ENCODE measurements at places on chromosomes 6 and 20.

DNA sequence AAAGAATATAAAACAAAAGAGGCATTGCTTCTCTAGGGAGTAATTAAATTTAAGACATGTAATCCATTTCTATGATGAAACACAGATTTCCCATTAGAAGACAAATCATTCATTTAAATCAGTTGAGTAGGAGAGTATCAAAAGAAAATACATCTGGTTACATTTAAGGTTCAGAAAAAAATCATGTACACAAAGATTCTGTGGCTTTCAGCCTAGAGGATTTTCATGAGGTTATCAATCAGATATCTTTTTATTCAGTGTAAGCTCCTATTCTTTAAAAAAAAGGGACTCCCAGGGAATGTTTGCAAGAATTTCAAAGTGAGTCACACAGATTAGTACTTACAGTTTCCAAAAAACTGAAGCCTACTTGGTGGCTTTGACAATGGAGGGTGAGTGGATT, 24.9 kb downstream of the COL21A1 start:
- H3K27ac ChIP-seq: peak overlapping the region; percentile 49
- H3K27me3 ChIP-seq: no peaks in the 10 kb centered on the region
- H3K36me3 ChIP-seq: no peaks in the 10 kb centered on the region
- H3K4me3 ChIP-seq: no peak overlapping the region

GRCh38 chr6:165231581-165232561, 77.5 kb downstream of the C6orf118 start:
- peak; percentile 53 for DNase-seq
- no peak overlapping the region for H3K4me3 ChIP-seq
- no peak overlapping the region for H3K27ac ChIP-seq
- H3K36me3 ChIP-seq: no peaks in the 10 kb centered on the region
- H3K4me1 ChIP-seq: no peaks in the 10 kb centered on the region
- no peaks in the 10 kb centered on the region for H3K27me3 ChIP-seq

GRCh38 chr20:15814911-15815310, 758.3 kb downstream of the KIF16B start:
- no peaks in the 10 kb centered on the region for H3K27me3 ChIP-seq
- no peaks in the 10 kb centered on the region for H3K4me1 ChIP-seq
- H3K4me3 ChIP-seq: no peak overlapping the region
- H3K36me3 ChIP-seq: no peaks in the 10 kb centered on the region
- DNase-seq: no peak

GRCh38 chr6:99241905-99242534, 107.5 kb downstream of the FAXC start:
- H3K36me3 ChIP-seq: no peaks in the 10 kb centered on the region
- H3K4me3 ChIP-seq: no peak overlapping the region
- H3K4me1 ChIP-seq: no peaks in the 10 kb centered on the region
- DNase-seq: peak; percentile 53

GRCh38 chr6:165219629-165220028, 89.8 kb downstream of the C6orf118 start:
- no peak overlapping the region for H3K27ac ChIP-seq
- DNase-seq: no peak
- H3K4me1 ChIP-seq: no peaks in the 10 kb centered on the region
- peaks cover 3% of the 10 kb centered on the region for H3K27me3 ChIP-seq
- H3K4me3 ChIP-seq: no peak overlapping the region

GRCh38 chr6:2853769-2854395, 12.2 kb upstream of the SERPINB1 start:
- H3K4me1 ChIP-seq: peaks cover 46% of the 10 kb centered on the region
- peak; percentile 96 for DNase-seq
- peak overlapping the region; percentile 39 for H3K4me3 ChIP-seq
- peak overlapping the region; percentile 96 for H3K27ac ChIP-seq
- no peaks in the 10 kb centered on the region for H3K36me3 ChIP-seq
- H3K27me3 ChIP-seq: no peaks in the 10 kb centered on the region

DNA sequence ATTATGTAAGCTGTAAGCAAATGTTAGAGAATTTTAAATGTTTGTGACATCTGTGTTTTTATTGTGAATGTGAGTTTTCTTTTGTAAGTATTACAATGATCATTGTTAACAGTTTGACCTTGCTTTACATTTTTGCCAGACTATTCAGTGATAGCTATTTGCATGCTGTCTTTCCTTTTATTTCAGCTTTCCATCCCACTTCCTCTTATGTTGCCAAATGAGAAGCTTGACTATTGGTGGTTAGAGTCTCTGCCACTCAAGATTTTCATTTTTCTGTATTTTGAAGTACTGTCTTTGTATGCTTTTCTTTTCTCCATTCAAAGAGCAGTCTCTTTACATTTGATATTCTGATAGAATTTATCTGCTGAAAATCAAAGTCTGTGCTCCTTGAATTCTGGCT, 104.1 kb downstream of the PRIM2 start:
- no peak overlapping the region for H3K27ac ChIP-seq
- H3K4me1 ChIP-seq: peaks cover 5% of the 10 kb centered on the region

DNA sequence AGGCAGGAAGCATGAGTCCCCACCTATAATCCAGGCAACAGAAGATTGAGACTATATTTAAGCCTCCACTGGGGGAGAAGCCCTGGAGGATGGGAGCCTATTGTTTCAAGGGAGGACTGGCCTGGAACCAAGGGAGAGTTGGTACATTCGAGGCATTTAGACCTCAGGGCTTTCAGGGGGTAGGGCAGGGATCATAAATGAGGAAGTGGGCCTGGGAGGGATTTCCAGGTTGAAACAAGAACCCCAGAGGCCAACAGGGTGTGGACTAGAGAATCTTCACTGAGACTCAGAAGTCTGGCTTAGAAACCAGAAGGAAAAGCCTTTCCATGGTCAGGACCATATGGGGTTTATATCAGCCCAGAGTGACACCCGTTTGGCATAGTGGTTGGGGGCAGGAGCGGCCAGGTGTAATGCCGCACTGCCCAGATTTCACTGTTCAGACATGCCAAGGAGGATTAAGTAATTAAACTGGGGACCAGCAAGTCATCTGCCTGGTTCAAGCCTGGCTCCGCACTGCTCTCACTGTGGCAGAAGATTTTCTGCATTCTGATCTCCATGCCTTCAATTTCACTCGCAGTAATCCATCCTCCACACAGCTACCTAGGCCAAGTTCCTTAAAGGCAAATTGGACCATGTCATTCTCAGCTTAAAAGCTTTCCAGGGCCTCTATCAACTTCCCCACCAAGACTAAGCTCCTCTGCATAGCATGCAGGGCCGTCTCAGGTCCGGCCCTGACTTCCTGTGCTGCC, 17.8 kb downstream of the LRFN2 start:
- DNase-seq: peak; percentile 58
- H3K4me1 ChIP-seq: peaks cover 73% of the 10 kb centered on the region
- no peaks in the 10 kb centered on the region for H3K27me3 ChIP-seq
- H3K27ac ChIP-seq: peak overlapping the region; percentile 99

GRCh38 chr6:5184218-5184617, 76.5 kb downstream of the LYRM4 start:
- DNase-seq: no peak
- no peak overlapping the region for H3K4me3 ChIP-seq
- peaks cover 3% of the 10 kb centered on the region for H3K4me1 ChIP-seq
- H3K36me3 ChIP-seq: no peaks in the 10 kb centered on the region

- DNase-seq: no peak
- H3K27me3 ChIP-seq: no peaks in the 10 kb centered on the region
- no peak overlapping the region for H3K4me3 ChIP-seq
- H3K27ac ChIP-seq: no peak overlapping the region
- H3K36me3 ChIP-seq: no peaks in the 10 kb centered on the region
Measured at GRCh38 chr6:144477856-144478255, 192.7 kb downstream of the UTRN start.

DNA sequence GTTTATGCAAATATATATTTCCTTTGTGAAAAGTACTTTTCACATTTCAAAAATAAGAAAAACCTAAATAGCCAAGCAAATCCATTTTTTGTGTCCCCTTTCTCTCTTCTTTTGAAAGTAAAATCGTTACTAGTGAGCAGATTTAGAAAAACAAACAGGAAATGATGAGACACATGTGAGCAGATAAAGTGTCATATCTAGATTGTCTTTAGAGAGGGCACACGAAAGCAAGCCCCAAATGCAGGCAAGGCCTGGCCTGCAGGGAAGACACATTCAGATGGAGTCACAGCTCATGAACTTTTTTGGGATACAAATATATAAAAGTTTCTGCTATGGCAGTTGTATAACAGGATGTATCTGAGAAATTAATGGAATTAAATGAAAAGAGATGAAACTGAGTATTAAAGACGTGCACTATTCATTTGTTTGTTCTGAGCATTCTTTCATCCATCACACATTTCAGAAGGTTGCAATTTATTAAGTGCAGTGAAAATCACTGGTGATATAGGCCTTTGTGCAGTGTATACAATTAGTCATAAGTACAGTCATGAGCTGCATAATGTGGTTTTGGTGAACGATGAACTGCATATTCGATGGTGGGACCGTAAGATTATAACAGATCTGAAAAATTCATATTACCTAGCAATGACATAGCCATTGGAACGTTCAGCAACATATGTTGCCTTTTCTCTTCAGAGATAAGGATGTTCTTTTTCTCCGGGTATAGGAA, 101.4 kb downstream of the PACRG start:
- H3K27ac ChIP-seq: no peak overlapping the region
- no peak overlapping the region for H3K4me3 ChIP-seq
- no peaks in the 10 kb centered on the region for H3K36me3 ChIP-seq
- no peaks in the 10 kb centered on the region for H3K4me1 ChIP-seq

GRCh38 chr6:20566109-20566508, 31.9 kb downstream of the CDKAL1 start:
- H3K36me3 ChIP-seq: no peaks in the 10 kb centered on the region
- peaks cover 37% of the 10 kb centered on the region for H3K4me1 ChIP-seq
- H3K27me3 ChIP-seq: no peaks in the 10 kb centered on the region
- H3K27ac ChIP-seq: no peak overlapping the region

GRCh38 chr6:98764373-98764911, 69.9 kb upstream of the POU3F2 start:
- no peaks in the 10 kb centered on the region for H3K36me3 ChIP-seq
- peak overlapping the region; percentile 19 for H3K4me3 ChIP-seq
- no peaks in the 10 kb centered on the region for H3K4me1 ChIP-seq
- no peaks in the 10 kb centered on the region for H3K27me3 ChIP-seq
- H3K27ac ChIP-seq: no peak overlapping the region
- DNase-seq: no peak

GRCh38 chr20:20024942-20025341, 7.8 kb downstream of the NAA20 start:
- H3K4me1 ChIP-seq: no peaks in the 10 kb centered on the region
- no peak overlapping the region for H3K4me3 ChIP-seq
- DNase-seq: no peak
- H3K27me3 ChIP-seq: no peaks in the 10 kb centered on the region

- no peak overlapping the region for H3K4me3 ChIP-seq
- H3K27ac ChIP-seq: no peak overlapping the region
- no peaks in the 10 kb centered on the region for H3K4me1 ChIP-seq
- no peaks in the 10 kb centered on the region for H3K27me3 ChIP-seq
Measured at GRCh38 chr6:150243620-150244314, 100.9 kb downstream of the PPP1R14C start.

DNA sequence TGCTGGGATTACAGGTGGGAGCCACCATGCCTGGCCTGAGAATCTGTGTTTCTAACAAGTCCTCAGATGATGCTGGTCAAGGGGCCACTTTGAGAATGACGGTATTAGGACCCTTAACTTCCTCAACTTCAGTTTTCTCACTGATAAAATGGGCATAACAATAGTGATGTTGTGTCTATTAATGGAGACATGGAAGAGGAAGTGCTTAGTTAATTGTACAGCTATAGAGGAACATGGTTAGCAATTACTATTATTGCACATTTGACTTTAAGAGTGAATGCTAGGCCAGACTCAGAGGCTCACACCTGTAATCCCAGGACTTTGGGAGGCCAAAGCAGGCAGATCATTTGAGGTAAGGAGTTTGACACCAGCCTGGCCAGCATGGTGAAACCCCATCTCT, 12.7 kb downstream of the DPPA5 start:
- H3K36me3 ChIP-seq: no peaks in the 10 kb centered on the region
- no peak overlapping the region for H3K27ac ChIP-seq
- H3K4me1 ChIP-seq: no peaks in the 10 kb centered on the region
- H3K4me3 ChIP-seq: no peak overlapping the region
- no peaks in the 10 kb centered on the region for H3K27me3 ChIP-seq

GRCh38 chr6:76330031-76330430, 257.6 kb upstream of the IMPG1 start:
- no peak overlapping the region for H3K27ac ChIP-seq
- no peaks in the 10 kb centered on the region for H3K36me3 ChIP-seq
- no peaks in the 10 kb centered on the region for H3K4me1 ChIP-seq
- no peak for DNase-seq

- no peak overlapping the region for H3K4me3 ChIP-seq
- peak; percentile 49 for DNase-seq
- no peak overlapping the region for H3K27ac ChIP-seq
- no peaks in the 10 kb centered on the region for H3K27me3 ChIP-seq
- H3K4me1 ChIP-seq: peaks cover 59% of the 10 kb centered on the region
- no peaks in the 10 kb centered on the region for H3K36me3 ChIP-seq
Measured at GRCh38 chr6:125793280-125793679, 2.5 kb downstream of the NCOA7 start.

GRCh38 chr20:60751826-60752225, 500.2 kb upstream of the CDH4 start:
- H3K27me3 ChIP-seq: no peaks in the 10 kb centered on the region
- no peak for DNase-seq
- no peak overlapping the region for H3K4me3 ChIP-seq
- H3K4me1 ChIP-seq: no peaks in the 10 kb centered on the region

DNA sequence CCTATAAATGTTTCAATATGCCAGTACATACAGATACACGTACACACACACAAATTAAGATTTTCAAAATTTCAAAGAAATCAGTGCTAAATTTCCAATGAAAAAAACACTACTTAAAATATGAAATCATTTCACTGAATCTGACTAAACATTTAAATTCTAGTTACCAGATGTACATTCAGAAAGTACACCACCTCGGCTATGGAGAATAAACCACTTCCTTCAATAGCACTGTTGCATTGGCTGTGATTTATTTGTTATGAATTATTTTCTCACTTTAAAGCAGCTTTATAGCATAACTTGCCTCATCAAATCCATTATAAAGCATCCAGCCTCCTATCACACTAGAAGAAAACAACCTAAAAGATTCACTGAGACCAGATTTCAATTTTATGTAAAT, 36.6 kb downstream of the HBS1L start:
- H3K4me1 ChIP-seq: peaks cover 10% of the 10 kb centered on the region
- H3K4me3 ChIP-seq: no peak overlapping the region
- DNase-seq: no peak
- no peak overlapping the region for H3K27ac ChIP-seq

DNA sequence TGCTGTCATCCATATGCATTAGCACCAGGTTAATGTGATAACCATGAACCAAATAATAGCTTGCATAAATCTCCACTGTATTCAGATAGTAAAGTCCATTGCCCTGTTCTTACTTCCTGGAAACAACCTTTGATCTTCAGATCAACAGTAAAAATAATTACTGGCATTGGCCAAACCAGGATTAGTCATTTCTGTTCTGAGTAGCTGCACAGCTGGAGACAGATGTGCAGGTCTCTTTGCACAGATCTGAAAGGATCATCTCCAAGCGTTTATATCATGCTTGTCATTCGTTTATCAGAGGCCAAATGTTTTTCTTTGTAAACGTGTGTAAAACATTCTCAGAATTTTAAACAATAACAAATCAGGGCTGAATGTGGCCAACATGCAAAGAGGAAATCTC, 134.4 kb upstream of the HMGCLL1 start:
- no peak overlapping the region for H3K27ac ChIP-seq
- H3K36me3 ChIP-seq: no peaks in the 10 kb centered on the region
- DNase-seq: peak; percentile 17
- H3K4me3 ChIP-seq: no peak overlapping the region
- H3K27me3 ChIP-seq: no peaks in the 10 kb centered on the region

GRCh38 chr6:109521080-109521479, 38.1 kb upstream of the ZBTB24 start:
- no peaks in the 10 kb centered on the region for H3K36me3 ChIP-seq
- H3K4me1 ChIP-seq: no peaks in the 10 kb centered on the region
- no peak overlapping the region for H3K4me3 ChIP-seq
- no peak overlapping the region for H3K27ac ChIP-seq

Measured in A673 (cell line).